ENCODE measurements at places on chromosomes 13 and 19.

DNA sequence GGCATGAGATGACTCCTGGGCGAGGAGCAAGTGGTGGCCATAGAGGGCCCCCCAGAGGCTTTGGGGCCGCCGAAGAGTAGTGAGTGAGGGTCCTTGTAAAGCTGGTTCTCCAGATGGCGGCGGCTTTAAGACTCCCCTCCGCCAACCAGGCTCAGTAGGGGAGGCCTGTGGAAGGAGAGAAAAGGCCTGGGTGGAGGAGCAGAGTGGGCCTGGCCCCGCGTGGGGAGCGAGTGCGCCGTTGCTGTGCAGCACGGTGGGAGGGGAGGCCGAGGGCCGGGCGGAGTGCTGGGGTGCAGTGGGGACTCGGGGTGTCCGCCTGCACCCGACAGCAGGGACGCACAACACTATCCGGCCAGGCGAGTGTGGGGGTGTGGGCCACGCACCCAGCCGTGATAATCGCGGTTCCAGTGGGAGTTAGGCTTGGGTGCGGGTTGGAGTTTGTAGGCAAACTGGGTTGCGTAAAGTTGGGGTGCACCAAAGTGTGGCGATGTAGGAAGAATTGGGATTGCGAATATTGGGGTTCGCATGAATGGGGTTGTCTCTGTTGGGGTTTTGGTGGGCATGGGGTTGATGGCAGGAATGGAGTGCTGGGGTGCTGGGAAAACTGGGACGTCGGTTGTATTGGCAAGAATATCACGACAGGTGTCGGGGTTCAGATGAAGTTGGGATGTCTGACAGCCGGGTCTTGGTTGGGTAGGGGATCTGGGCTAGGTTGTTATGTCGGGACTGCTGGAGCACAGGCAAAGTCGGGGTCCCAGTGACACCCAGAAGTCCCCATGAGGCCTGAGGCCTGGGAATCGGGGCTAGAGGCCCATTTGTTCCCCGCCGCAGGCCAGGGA, 687 bp upstream of the CIRBP start:
- DNase-seq = no peak

GRCh38 chr13:25046985-25047511, 48.9 kb upstream of the PABPC3 start:
- DNase-seq = peak; percentile 7

DNA sequence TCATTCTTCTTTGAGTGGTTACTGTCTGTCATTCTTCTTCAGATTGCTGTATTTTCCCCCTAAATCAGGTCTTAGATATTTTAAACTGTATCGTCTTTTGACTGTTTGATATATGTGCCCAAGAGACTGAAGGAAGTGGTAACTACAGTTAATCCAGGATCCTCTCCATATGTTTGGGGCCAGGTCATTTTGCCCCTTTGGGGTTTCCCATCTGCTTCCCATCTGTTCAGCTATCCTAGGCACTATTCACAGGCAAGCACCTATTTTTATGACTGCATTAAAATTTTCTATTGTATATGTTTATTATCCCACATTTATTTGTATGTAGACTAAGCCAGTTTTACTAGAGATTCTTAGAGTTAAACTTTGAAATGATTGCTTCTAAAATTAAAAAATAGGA, 244.2 kb downstream of the PCCA start:
- DNase-seq = no peak

DNA sequence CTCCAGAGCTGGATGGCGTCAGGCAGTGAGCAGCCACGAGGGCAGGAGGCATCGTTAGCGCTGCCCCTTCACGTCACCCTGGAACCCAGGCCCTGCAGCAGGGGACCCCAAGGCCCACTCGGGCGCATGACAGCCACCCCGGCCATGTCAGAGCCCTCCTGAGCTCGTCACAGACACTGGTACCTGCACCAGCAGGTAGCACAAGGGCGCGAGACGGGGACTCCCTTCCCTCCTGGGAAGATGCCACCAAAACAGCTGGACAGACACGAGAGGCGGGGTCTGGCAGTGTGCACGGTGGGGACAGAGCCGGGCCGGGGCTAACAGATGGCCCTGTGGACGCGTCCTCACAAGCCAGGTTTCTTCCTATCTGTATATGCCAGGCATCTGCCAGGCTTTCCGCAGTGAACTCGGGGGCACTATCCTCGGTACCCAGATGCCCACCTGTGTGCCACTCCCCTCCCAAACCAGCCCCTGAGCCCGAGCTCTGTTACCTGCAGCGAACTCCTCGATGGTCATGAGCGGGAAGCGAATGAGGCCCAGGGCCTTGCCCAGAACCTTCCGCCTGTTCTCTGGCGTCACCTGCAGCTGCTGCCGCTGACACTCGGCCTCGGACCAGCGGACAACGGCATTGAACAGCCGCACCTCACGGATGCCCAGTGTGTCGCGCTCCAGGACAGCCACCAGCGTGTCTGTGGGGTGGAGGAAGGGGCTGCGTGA, 25.8 kb downstream of the BTBD2 start:
- DNase-seq = no peak

DNA sequence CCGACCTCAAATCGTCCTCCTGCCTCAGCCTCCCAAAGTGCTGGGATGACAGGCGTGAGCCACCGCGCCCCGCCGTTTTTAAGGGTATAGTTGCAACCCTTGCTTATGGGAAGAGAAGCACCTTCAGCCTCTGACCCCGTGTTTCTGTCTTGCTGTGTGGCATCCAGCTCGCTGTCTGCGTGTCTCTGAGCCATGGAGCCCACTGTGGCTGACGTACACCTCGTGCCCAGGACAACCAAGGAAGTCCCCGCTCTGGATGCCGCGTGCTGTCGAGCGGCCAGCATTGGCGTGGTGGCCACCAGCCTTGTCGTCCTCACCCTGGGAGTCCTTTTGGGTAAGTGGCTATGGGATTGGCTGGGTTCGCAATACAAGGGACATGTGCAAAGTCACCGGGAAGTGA, 29.5 kb downstream of the TMPRSS9 start:
- no peak for DNase-seq

Measured in fibroblast of skin of right quadriceps (primary cell).